Fibroblast of skin of right quadriceps (primary cell): ENCODE measurements at places on chromosomes 3 and 15.

DNA sequence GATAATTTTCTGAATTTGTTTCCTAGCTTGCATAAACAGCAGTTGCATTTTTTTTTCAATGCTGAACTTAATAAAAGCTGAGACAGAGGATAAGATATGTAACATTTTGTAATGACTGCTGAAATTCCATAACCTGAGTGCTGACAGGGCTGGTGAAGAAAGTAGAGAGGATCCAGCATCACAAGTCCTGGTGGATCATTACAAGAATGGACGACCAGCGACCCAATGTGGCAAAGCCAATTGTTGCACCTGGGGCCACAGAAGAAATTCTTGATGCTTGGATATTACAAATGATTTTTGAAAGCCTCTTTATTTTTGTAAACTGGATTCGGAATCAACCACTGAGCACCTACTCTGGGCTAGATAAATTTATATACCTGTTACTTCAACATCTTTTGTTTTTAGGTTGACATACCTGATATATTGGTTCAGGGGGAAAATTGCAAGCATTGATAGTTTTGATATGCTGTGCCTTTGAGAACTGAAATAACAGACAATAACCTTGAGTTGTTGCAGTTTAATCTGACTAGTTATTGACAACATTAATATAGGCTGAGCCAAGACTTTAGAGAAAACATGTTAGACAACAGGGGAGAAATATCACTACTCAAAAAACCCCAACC, 3.9 kb upstream of the ACTL6A start:
- DNase-seq: peak; percentile 73

DNA sequence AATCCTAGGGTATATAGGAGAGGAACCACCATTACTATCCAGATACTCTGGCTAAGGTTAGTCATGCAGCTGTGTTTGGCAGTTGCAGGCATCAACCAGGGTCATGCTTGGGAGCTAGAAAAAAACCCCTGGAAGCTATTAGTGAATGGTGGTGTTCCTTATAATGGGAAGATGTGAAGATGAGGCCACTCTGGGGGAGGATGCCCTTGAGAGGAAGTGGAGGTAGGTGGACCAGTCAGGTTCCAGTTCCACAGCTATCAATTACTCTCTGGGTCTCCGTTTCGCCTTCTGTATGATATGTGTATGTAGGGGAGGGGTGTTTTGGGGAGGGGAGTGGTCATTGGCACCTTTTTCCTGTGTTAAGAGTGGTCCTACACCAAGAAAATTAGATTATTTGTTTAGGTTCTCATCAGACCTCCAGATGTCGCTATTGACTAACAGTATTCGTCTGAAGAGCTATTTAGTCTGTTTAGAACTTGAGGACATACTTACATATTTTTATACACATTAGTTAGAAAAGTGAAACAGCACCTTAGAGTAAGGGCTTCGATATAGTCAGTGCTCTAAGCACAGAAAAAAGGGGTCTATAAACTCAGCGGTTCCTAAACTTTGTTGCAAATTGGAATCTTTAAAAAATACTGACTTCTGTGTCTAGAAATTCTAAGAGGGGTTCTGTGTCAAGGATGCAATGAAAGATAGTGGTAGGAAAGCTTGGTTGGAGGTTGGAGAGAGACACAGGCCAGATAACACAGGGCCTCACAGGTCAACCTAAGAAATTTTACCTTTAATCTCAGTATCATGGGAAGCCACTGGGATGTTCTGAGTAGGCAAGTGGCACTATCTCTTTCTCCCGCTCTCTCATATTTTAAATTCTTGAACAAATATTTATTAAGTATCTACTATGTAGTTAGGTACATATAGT, 9.1 kb upstream of the HPS3 start:
- DNase-seq: peak; percentile 65

DNA sequence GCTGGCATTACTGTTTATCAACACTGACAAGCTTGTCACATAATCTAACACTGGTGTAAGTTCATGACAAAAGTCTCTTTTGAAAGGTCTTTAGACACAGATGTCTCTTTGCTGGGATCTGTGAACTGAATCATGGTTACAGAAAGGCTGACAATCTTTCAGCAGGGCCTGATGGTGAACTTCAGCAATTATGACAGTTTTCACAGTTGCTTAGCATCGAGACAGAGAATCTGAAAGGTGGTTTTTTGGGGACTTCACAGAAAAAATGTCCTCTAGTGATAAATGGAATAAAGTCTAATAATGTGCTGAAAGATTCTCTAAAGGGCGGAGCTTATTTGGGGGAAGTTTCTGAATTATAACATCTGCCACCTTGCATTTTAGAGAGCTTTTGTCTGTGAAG, 32.3 kb downstream of the CLDN1 start:
- no peak for DNase-seq

DNA sequence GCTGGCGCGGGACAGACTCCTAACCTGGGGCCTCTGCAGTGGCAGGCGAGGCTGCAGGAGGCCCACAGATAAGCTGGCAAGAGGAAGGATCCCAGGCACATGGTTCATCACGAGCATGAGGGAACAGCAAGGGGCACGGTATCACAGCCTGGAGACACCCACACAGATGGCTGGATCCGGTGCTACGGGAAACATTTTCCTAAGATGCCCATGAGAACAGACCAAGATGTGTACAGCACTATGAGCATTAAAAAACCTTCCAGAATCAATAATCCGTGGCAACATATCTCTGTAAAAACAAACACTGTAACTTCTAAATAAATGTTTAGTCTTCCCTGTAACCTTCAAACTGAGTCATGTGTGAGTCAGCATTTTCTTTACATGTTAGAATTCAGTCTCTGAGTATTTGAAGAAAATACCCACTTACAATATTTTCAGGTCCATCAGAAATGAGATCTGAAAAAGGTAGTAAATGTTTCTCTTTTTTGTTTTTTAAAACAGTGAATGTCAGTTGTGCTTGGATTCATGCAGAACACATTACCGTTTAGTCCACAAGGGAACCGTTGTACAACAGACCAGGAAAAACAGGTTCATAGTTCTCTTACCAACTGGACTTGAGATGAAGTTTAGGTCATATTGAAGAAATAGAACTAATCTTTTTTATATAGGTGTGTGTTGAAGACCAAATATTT, 75.9 kb downstream of the BOC start:
- peak; percentile 72 for DNase-seq

GRCh38 chr15:85726454-85726853, 68.3 kb downstream of the KLHL25 start:
- peak; percentile 52 for DNase-seq

- no peak for DNase-seq
Measured at GRCh38 chr3:141093971-141094684, 43.0 kb downstream of the SPSB4 start.
